T-helper 2 cell treated with Interferon-gamma antibody and Interleukin-4, amounts not matched to agents 5 μg/mL and 100 μg/mL, for 36 hours (primary cell): ENCODE measurements at places on chromosomes 16 and 17.

DNA sequence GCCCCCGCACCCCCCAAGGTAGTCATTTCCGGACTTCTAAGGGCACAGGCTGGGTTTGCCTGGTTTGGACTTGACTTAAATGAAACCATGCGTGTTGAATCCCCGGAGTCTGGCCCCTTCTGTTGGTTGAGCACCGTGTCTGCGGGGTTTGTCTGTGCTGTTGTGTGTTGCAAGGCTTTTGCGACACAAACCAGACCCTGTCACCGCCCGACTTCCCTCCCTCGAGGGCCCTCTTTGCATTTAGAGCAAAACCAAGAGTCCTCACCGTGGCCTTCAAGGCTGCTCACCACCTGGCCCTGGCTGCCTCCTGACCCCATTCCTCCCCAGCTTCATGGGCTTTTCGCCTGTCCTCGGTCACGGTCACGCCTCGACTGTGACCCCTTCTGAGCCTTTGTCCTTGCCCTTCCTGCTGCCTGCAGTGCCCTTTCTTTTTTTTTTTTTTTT, 7.4 kb downstream of the CRISPLD2 start:
- no peak for DNase-seq

DNA sequence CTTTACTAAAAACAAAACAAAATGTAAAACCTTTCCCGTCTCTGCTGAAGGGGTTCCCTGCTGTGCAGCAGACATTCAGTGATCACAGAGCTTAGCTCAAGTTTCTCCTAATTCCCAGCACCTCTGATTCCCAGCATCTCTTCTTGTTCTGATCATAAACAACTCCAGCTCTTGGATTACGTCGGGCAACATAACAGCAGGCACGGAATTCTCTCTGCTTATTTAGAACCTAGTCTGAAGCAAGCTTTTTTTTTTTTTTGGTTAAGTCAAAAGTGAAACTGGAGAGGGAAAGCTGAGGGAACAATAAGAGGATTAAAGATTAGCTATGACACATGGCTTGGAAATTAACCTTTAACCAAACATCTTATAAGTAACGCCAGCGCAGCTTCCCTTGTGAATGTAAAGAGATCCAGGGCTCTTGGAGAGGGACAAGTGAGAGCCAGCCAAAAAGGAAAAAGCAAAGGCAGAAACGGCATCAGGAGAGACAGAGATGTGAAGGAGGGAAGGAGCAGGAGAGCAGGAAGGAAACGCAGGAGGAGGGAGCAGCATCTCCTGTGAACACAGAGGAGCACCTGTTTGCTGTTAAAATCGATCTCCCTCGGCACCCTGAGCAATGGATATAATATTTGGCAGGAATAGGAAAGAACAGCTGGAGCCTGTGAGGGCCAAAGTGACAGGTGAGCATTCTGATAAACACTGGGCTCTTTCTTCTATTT, at the start of gene BCO1:
BCO1 (plus strand) TSS at position 394 of the 716 bp plus-strand sequence; CDS start at position 614, 220 bp downstream.
- DNase-seq, result no peak

- no peak for DNase-seq
These were observed at the start of gene SLFN14 for GRCh38 chr17:35560703-35561102. Gene SLFN14 (minus strand): TSS chr17:35560819. CDS start chr17:35558062, 2,757 bp downstream.

DNA sequence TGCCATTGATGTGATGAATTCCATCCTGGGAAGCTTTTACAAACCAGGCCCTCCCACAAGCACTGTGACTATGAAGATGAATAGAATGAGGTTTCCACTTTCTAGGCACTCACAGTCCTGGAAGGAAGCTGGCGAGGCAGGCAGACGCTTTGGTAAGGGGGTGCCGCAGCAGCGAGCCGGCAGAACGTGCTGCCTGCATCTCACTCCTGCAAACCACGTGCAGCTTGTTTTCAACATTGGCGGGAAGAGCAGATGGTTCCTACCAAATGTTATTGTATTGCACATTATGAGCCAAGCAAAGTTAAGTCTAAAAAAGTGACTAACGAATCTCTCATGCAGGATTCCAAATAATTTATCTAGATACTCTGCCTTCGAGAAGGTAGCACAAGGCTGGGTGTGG, 3.7 kb upstream of the DNAI2 start:
- no peak for DNase-seq

DNA sequence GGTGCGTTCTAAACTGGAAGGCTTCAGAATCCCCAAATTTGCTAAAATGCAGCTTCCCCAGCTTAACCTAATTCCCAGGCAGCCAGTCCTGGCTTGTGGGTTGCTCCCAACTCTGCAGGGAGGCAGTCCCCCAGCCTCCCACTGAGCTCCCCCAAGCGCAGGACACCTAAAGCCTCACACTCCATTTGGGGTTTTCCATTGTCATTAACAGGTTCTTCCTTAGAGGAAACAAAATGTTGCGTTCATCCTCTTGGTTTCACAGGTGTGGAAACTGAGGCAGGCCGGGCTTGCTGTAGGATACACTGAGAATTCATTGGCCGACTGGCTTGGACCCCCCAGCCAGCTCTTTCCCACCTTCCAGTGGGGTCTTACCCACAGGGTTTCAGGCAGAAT, 2.3 kb upstream of the TAC4 start:
- no peak for DNase-seq

- DNase-seq, result no peak
These were observed 10.2 kb downstream of the ARSG start for GRCh38 chr17:68301438-68301959.

DNA sequence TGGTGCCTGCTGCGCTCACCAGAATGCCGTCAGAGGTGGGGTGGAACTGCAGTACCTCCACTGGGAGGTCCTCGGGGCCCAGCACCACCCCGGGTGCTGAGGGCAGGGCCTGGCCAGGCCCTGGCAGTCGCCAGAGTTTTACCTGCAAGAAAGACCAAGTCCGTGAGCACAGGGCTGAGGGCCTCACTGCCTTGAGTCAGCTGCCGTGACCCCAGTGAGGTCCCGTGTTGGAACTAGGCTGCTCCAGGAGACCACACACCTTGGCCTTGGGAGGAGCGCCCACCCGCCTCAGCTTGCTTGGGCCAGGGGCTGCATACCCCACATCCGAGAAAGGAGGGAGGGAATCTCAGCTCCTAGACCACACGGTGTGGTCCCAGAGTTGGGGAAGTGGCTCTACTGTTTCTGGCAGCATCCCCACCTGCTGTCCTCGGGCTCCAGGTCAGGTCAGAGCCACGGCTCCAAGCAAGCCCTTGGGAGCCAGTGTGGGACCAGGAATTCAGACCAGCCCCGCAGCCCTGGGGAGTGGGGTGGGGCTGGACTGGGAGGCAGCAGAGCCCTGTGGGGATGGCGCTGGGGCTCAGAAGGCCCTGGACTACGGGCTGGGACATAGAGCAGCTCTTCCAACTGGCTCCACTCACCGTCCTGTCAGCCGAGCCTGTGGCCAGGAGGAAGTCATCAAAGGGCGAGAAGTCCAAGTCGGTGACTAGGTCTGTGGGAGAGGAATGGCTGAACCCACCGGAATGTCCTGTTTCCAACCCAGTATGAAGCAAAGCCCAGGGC, 8.7 kb downstream of the CORO7 start:
- no peak for DNase-seq

GRCh38 chr16:86886651-86887050, 308.3 kb downstream of the FOXL1 start:
- no peak for DNase-seq

DNA sequence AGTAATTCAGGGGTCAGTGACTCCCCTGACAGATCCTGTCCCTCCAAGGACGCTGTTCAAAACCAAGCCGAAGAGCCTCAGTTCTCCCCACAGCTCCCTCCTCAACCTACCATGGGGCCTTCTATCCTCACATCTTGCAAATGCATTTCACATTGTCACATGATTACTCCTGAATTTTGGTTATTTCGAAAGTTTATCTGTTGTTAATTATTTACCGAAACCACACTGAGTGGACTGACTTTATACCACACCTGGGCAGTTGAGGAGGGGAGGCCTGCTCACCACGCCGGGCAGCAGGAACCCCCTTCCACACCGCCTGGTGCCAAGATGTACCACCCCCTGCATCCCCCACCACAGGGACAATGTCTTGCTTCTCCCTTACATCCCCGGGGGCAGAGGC, 4.7 kb downstream of the TIMP2 start:
- no peak for DNase-seq

DNA sequence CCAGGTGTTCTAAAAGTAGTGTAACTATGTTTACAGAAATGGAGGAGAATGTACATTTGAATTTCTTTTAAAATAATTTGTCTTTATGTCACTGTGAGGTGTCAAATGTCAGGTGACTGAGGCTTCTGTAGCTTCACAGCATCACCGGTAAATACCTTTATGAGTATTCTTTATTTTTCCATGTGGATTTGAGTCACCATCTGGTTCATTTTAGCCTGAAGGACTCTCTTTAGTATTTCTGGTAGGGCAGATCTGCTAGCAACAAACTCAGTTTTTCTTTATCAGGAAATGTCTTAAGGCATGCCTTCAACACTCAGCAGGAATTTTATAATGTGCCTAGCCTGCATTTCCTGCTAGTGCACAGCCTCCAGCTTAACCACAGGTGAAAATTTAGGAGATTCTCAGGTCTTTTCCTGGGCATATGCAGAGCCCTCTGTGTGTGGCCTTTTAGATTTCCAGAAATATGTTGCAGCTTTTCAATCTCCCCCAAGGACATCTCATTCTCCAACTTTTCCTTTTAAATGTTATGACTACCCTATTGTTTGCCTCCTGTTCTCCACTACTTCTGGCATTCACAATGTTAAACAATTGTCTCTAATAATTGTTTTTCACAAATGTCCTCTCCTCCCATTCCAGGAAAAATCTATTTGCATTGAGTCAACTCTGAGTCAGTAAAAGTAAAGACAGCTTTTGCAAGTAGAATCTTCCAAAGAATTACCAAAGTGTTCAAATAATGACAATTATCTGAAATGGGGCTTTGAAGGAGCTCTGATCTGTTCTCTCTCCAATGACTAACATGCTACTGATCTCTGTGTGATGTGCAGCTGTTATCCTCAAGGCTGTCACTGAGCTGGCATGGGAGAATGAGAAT, 239.4 kb upstream of the CPHXL start:
- no peak for DNase-seq

- no peak for DNase-seq
These were observed 165.7 kb upstream of the CDH8 start for GRCh38 chr16:62201911-62202310.

DNA sequence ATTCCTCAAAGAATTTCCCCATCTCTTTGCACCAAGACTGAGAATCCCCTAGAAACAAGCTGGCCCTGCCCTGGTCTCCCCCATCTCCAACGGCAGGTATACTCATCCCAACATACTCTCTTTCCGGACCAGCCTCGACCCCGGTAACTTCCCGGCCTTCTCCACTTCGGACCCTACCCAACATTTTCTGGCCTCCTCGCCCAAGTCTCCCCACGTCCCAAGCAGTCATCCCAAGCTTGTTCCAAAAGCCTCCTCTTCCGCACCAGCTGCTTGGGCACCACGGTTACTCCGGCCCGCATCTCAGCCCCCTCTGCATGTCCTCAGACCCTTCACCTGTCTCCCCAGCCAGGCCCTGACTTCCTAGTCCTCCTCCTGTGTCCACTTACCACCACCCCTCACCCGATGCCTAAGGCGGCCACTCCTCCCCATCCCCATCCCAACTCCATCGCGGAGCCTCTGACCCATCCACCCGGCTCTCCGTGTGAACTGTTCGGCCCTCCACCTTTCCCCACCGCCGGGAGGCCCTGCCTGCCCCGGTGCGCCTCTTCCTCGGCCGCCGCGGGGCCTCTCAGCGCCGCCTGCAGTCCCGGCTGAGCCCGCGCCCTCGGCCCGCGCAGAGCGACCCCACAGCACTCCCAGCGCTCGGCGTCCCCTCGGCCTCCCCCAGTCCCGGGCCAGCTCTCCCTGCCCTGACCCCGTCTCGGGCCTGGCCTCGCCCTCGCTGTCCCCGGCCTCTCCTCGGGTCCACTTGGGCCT, 994 bp downstream of the PITPNA start:
- peak; percentile 40 for DNase-seq

GRCh38 chr17:82551779-82552457, 32.4 kb downstream of the FOXK2 start:
- DNase-seq, result peak; percentile 77

GRCh38 chr16:89242795-89243200, 25.3 kb downstream of the ZNF778 start:
- DNase-seq, result no peak

DNA sequence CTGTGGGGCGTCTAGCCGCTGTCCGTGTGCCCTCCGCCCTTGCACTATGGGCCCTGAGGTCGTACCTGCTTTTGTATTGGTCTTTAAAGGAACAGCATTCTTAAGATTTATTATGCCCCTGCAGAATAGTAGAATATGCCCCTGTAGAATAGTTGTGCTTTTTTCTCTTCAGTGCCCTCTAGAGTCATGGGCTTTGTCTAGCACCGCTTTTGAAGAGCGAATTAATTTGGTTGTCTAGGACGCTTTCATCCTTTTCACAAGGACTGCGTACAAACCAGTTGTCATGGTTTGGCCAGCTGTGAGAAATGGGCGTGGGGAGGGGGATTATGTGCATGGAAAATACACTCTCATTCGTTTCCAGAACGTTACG, 621 bp downstream of the CEP95 start:
- DNase-seq, result peak; percentile 44

DNA sequence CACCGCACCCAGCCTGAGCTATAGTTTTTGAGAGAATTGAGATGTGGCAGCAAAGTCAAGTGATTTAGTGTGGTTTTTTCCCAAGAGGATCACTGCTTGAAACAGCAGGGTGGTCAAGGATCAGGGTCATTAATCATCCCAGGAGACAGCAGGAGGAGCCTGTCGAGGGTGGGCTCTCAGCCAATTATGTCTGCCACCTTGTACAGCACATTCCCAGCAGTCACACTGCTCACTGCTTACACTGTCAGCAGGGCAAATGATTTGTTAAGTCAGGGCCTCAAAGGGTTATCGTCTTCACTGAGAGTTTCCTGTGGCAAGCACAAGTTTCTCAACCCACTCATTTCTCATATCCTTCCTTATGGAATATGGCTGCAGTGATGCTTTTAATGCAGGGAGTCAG, 13.2 kb downstream of the B3GNT9 start:
- DNase-seq, result no peak

DNA sequence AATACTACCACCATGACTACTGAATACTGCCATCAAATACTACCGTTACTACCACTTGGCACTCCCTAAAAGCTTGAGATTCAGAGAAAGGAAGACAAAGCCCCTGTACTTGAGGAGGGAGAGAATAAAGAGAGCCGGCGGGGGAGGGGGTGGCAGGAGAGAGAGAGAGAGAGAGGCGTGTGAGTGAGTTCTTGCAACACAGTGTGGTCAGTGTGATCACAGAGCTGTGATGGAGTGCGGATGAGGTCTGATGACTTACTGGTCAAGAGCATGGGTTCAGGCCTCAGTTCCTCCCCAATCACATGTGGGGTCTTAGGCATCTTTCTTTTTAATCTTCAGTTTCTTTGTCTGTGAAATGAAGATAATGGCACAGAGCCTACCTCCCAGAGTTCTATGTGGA, 19.2 kb downstream of the PRKCB start:
- no peak for DNase-seq

DNA sequence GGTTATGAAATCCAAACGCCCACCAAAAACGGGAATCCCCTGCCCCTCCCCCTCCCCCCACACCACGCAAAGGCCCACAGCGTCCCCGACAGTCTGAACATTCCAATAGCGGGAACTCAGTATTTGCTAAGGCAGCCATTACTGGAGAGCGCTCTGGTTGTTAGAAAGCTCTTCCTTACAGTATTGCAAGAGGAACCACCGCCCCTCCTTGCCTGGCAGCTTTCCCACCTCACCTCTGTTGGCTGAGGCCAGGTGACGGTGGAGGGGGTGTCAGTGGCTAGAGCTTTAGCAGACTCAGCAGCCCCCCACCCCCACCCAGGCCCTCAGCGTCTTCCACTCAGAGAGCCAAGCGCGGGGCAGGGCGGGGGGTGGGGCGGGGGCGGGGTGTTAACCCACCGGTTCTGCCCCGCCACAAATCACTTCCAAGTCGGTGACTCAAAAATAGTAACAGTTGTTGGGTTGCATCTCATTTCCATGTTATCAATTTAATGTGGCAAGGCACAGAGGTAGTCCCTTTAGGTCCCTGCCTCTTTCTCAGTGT, 2.2 kb upstream of the PLEKHH3 start:
- peak; percentile 29 for DNase-seq
